Activated CD4-positive, alpha-beta T cell treated with anti-CD3 and anti-CD28 coated beads, Interleukin-2, Interleukin-6, amounts not matched to agents 100 ng/mL and 50 ng/mL, durations not matched to agents 16 hours and 8 hours (primary cell): ENCODE measurements at places on chromosomes 12 and 14.
A peak's percentile ranks its signal among the peaks of the same experiment; 100 is the strongest.

DNA sequence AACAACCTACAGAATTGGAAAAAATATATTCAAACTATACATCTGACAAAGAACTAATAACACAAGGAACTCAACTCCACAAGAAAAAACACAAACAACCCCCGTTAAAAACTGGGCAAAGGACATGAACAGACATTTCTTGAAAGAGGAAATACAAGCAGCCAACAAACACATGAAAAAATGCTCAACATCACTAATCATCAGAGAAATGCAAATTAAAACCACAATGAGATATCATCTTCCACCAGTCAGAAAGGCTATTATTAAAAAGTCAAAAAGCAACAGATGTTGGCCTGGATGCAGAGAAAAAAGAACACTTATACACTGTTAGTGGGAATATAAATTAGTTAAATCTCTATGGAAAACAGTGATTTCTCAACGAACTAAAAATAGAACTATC lies 82.6 kb upstream of the CCDC91 start:
- no peak for DNase-seq

GRCh38 chr14:73502017-73502619 lies 11.4 kb downstream of the RIOX1 start:
- DNase-seq = no peak

- peak; percentile 8 for DNase-seq
These were observed 19.4 kb upstream of the MBIP start for GRCh38 chr14:36339816-36340215.

GRCh38 chr12:6165395-6165794 lies 34.8 kb upstream of the CD9 start:
- DNase-seq = no peak

- DNase-seq = no peak
These were observed 87.8 kb upstream of the NCOR2 start for GRCh38 chr12:124655048-124655697.

DNA sequence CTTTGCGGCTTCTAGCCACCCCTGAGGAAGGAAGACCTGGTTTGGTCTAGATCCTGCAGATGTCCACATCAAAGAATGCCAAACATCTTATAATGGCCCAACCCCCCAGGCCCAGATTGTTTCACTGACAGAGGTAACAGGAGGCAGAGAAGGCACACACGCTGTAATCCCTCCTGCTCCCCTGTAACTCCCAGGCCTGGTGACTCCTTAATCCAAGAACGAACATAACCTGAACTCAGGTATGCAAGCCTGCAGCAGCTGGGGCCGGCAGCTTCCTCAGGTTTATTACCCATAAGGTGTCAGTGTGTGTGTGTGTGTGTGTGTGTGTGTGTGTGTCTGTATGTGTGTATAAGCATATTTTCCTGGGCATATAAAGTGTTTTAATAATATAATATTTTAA lies 52.7 kb downstream of the ERH start:
- no peak for DNase-seq

DNA sequence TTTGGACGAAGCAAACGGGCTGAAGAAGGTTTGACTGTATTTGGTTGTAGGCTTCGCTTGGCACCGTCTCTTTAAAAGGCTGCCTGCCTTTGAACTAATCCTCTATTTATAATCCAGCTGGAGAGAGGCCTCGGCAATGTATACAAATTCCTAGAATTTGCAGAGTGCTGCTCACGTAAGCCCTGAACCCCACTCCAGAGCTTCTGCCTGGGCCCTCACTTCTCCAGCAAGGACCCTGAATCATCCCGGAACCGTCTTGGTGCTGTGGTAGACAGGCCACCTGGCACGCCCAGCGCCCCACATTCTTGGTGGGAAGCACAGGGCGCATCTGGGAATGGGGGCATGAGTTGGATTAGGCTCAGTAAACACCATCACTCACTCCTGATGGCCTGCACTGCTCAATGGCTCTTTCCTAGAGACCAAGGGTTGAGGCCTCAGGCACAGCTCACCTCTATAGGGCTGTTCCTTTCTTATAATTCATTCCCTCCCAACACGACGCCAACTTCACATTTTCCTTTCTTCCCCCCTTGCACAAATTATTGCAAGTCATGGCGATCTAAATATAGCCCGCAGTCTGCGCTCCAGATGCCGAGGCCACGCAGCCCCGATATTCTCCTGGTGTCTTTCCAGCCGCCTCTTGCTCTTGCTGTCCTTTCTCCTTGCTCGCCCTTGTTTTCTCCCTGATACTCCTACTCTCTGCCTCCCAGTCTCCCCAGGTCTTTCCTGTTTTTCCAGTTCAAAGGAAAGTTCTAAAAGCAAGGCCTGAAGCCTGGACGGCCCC lies 141.0 kb downstream of the ZFP36L1 start:
- DNase-seq = no peak

DNA sequence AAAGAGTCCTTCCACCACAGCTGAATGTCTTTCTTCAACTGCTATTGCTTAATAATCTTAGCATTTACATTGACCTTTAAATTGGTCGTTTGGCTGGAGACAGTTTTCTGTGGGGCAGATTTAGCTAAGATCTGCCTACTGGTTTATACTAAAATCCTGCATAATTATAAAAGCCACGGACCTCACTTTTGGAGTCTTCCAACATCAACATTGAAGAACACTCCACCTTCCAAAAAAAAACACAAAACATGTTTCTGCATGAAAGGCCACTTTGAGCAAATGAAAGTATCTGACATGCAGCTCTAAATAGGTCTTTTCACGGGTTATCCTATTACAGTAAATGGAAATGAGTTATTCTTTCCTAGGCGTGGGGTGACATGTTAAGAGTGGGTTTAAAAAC lies 57.0 kb upstream of the KRR1 start:
- no peak for DNase-seq

DNA sequence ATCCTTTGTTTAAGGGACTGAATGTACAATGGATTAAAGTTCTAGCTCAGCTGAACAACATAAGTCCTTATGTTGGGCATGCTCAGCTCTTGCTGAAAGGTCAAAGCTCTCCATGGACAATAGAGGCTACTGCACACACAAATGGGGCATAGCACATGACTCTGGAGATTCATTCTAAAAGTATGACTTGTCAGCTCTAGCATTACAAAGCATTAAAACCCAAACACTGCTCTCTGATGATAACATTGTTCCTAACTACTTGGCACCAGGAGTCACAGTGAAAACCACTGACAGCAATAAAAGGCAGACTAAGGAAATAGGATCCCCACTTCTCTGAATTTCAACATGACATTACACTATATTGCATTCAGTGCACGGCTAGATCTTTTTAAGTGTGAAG lies 21.9 kb upstream of the FSCB start:
- no peak for DNase-seq

- no peak for DNase-seq
These were observed 5.2 kb downstream of the KRT4 start for GRCh38 chr12:52808573-52809160.

- DNase-seq = no peak
These were observed 184.2 kb upstream of the GZMB start for GRCh38 chr14:24818058-24818822.

- DNase-seq = peak; percentile 94
These were observed 13.2 kb upstream of the KLRF1 start for GRCh38 chr12:9813821-9814798.

- no peak for DNase-seq
These were observed 94.3 kb downstream of the OTX2 start for GRCh38 chr14:56715938-56716337.

- DNase-seq = no peak
These were observed 62.5 kb upstream of the PYGL start for GRCh38 chr14:51006781-51007211.

DNA sequence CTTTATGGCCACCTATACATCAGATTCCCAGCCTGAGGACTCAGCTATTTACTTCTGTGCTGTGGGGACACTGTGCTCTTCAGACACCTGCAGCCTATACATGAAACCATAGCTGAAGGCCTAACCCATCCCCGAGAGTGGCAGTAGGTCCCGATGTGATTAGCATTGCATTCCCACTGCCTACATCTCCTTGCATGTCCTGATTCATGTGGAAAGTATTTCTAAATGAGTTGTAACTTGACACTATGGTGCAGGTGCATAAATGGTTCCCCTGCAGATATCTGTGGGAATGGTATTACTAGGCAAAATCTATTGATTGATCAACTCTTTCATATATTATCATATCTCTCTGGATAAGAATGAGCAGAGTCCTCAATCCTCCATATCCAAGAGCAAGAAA lies 433.5 kb downstream of the DAD1 start:
- DNase-seq = no peak

DNA sequence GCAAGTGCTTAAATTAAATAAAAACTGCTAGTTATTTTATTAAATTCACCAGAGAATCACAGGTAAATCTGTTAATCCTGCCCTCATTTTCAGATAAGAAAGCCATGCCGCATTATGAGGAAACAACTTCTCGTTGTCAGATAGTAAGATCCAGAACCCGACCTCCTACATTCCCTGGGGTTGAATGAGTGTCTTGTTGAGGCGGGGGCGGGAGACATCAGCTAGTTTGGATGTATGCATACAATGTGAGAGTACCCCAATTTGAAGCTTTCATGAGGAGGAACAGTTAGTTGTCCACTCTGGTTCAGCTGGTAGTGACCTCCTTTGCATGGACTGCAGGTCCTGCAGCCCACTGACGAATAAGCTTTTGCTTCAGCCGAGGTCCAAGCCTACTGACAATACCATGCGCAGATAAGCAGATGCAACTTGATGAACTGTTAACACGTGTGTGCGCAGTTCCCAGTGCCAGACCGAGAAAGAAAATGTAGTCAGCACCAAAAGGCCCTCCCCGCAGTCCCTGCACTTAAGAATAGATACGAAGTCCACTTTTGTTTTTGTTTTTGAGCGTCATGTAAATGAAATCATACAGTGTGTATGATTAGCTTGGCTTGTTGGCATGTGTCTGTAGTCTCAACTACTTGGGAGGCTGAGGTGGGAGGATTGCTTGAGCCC lies 34.9 kb downstream of the EVL start:
- no peak for DNase-seq

DNA sequence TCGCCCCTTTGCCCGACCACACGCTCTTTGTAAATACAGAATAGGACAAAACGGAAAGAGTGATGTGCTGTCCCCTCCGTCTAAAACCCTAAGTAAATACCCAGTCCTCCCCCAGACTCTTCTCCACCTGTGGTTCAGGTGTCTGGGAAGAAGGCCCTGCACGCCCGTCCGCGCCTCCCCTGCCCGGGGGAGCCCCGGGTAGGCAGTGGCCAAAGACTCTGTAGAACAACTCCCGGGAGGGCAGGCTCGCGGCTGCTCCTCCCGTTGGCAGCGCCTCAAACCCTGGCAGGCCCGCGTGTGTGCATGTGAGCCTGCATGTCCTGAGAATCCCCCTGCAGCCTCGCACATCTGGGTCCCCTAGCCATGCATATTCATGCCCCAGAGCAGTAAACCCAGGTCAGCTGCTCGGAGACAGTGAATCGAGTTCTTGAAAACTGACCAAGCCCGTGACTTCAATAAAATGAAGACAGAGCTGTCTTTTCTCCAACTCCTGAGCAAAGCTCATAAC lies 165.8 kb downstream of the MON2 start:
- no peak for DNase-seq

DNA sequence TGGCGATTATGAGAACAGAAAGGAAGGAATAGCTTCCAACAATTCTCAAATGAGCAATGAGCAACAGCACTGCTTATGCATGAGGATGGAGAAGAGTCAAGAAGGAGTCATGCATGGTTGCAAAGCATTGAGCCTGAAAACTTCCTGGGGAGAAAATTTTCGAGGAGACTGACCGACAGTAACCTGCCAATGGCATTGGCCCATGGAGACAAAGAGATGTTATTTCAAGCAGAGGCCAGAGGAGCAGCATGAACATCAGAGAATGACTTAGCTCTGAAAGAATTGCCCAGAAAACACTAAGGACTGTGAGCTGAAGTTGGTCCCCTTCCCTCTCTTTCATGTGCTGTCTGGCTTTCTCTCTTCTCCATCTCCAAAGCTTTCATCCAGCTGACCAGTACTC lies 343.4 kb downstream of the ADAMTS20 start:
- no peak for DNase-seq

DNA sequence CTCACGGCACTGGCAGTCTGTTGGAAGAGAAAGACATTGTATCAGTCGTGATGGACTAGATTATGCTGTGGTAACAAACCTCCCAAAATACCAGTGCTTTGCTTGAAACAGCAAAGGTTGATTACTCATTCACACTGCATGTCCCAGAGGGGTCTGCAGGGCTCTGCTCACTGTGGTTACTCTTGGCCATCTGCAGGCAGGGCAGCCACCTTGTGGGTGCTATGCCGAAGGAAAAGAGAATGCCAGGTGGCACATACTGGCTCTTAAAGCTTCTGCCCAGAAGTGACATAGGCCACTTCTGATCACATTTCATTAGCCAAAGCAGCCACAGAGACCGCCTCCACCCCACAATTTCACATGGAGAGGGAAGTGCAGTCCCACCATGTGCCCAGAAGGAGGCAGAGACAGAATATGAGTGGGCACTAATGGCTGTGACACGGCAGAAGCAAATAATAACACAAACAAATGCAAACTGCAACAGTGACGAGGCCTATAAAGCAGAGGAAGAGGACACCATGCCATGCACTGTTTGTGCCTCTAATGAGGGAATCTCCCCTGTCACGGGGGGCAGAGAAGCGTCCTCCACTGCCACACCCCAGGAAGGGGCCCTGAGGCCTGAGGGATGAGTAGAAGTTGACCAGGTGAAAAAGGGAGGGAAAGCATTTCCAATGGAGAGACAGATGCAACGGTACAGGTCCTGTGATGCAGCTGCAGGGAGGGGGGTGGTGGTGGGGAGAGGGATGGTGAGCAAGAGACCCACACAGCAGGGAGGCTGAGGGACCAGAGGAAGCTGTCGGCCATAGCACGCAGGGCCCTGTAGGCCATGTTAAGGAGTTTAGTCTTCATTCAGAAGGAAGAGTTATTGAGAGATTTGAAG lies 51.7 kb upstream of the KICS2 start:
- peak; percentile 9 for DNase-seq

DNA sequence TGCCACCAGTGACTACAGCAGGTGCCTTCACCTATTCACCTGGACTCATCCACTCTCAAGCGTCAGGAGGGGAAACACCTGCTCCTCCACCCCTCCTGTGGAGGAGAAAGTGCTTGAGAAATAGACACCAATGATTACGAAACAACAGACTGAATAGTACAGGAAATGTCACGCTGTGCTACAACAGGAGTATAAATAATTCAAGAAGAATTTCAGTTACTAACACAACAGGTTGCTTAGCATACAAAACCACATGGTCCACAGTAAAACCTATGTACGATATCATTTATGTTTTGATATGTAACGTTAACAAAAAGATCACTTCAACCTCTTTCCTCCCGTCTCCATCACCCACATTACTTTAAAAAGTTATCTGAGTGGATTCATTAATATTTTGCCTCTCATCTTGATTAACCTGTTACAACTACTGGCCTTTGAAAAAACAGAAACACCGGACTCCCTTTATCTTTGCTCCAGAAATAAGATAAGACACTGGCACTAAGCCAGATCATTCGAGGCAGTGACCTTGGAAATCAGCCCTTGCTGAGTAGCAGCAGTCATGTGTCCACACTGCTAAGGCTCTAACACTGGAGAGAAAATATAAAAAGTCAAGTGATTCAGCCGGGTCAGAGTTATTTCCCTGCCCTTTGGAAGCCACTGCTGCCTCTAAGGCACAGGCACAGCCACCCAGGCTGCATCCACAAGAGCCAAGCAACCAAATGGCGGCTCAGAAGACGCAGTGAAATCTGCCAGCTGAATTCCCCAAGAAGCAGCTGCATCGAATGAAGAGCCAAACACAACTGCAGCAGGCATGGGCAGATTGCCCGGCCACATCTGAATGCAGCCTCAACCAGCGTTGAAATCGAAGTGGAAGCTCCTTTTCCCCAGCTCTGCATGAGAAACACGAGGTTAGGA lies 40.9 kb downstream of the NT5DC3 start:
- no peak for DNase-seq

GRCh38 chr12:121934309-121934664 lies 15.9 kb downstream of the CFAP251 start:
- DNase-seq = no peak
